ENCODE measurements at places on chromosomes 3 and 15. TPM values are rescaled to one million over a fixed set of nuclear protein-coding genes. Genes with fewer than 3 reads are reported as not detected.

DNA sequence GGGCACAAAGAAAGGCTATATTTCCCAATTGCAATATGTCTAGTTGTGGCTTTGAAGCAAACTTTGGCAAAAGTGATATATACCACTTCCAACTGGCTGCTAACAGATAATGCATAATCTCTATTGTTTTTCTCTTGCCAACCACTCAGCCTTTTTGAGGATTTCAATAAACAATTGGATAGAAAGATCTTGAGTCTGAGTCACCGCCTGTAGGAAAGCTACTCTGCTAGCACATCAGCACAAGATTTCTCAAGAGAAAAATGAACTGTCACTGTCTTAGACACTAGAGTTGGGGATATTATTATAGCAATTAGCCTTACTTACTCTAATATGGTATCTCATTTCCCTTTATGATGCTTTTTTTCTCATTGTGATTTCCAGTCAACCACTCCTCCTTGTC lies 119.7 kb downstream of the SST start:
- DNase-seq: no peak
- H3K4me3 ChIP-seq: no peak overlapping the region
- no peaks in the 10 kb centered on the region for H3K4me1 ChIP-seq
- no peaks in the 10 kb centered on the region for H3K36me3 ChIP-seq

DNA sequence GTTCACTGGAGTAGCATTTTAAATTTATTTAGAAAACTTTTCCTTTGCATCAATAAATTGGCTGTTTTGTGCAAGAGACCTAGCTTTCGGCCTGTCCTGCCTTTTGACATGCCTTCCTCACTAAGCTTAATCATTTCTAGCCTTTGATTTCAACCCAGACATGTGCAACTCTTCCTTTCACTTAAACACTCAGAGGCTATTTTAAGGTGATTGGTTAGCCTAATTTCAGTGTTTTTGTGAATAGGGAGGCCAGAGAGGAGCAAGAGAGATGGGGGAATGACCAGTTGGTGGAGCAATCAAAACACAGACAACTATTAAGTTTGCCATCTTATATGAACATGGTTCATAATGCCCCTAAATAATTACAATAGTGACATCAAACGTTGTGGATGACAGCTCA lies 333.4 kb downstream of the SLC9A9 start:
- no peaks in the 10 kb centered on the region for H3K36me3 ChIP-seq
- DNase-seq: no peak
- no peak overlapping the region for H3K4me3 ChIP-seq
- H3K27ac ChIP-seq: no peak overlapping the region
- no peaks in the 10 kb centered on the region for H3K4me1 ChIP-seq

- DNase-seq: no peak
- no peaks in the 10 kb centered on the region for H3K4me1 ChIP-seq
- H3K27ac ChIP-seq: no peak overlapping the region
- no peaks in the 10 kb centered on the region for H3K27me3 ChIP-seq
Observed at GRCh38 chr3:127026661-127027060, 43.7 kb downstream of the PLXNA1 start.

GRCh38 chr15:35725353-35725752 lies 179.4 kb upstream of the DPH6 start:
- H3K27ac ChIP-seq: no peak overlapping the region
- DNase-seq: no peak
- H3K36me3 ChIP-seq: no peaks in the 10 kb centered on the region
- H3K27me3 ChIP-seq: no peaks in the 10 kb centered on the region

- no peak overlapping the region for H3K4me3 ChIP-seq
- no peak overlapping the region for H3K27ac ChIP-seq
- H3K36me3 ChIP-seq: no peaks in the 10 kb centered on the region
- no peak for DNase-seq
- no peaks in the 10 kb centered on the region for H3K4me1 ChIP-seq
Observed at GRCh38 chr15:79640206-79640605, 208.1 kb downstream of the MINAR1 start.

NR2E3 gene
- not detected for total RNA-seq

DNA sequence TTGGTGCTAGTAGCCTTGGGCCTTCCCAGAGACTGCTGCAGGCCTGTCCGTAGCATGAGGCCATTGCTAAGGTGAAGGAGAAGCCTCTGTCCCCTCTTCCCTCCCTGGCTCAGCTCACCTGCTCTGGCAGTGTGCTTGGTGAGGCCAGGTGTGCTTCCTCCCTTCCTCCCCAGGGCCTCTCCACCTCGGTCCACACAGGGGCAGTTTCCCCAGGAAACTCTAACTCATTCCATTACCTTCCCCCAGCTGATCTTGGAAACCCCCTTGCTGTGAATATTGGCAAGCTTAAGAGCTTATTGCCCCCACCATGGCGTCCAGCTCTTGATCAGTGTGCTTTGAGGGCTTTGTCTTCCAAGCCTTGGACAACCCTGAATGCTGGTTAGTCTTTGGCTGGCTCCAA lies 52.7 kb downstream of the ZNF445 start:
- no peaks in the 10 kb centered on the region for H3K4me1 ChIP-seq
- DNase-seq: no peak
- no peaks in the 10 kb centered on the region for H3K36me3 ChIP-seq
- no peaks in the 10 kb centered on the region for H3K27me3 ChIP-seq
- H3K4me3 ChIP-seq: no peak overlapping the region
- no peak overlapping the region for H3K27ac ChIP-seq

DNA sequence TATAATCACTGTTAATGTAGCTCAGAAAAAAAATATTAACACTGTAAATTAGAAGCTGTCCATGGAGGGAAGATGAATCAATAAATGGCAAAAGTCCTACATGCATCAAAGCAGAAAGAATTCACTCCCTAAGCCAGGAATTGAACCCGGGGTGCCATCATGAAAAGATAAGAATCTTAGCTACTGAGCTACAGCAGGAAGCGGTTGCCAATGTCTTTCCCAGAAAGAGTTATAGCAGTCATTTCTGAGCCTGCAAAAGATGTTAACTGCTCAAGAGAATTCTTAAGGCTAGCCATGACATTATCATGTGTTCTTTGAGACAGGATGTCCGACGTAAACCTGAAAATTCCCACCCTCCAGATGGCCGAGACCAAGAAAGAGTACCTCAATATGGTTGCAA lies 47.4 kb upstream of the MKRN3 start:
- no peak for DNase-seq
- no peaks in the 10 kb centered on the region for H3K27me3 ChIP-seq
- no peaks in the 10 kb centered on the region for H3K4me1 ChIP-seq
- H3K36me3 ChIP-seq: no peaks in the 10 kb centered on the region
- no peak overlapping the region for H3K4me3 ChIP-seq

IMPDH2 gene
- total RNA-seq: 68.7 TPM

TUSC7 gene
- total RNA-seq: not detected

Data from right atrium auricular region (tissue), 2 donors.